ENCODE measurements at places on chromosomes 2 and 18.

- DNase-seq = no peak
Measured at GRCh38 chr2:50346629-50347357, 685.1 kb downstream of the NRXN1 start.

DNA sequence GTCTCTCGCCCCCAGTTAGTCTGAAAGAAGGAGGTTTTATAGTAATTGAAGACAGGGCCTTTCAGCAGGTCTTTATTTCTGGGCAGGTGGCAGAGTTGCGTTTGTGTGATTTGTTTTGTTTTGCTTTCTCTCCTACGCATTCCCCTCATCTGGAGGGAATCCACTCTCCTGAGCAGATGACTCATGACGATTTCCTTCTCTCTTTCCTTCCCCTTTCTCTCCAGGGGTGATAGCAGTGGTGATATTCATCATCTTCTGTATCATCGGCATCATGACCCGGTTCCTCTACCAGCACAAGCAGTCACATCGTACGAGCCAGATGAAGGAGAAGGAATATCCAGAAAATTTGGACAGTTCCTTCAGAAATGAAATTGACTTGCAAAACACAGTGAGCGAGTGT is 888.8 kb downstream of the CNTNAP5 start:
- no peak for DNase-seq

- DNase-seq = no peak
Measured at GRCh38 chr18:62331581-62332356, 6.7 kb downstream of the TNFRSF11A start.

DNA sequence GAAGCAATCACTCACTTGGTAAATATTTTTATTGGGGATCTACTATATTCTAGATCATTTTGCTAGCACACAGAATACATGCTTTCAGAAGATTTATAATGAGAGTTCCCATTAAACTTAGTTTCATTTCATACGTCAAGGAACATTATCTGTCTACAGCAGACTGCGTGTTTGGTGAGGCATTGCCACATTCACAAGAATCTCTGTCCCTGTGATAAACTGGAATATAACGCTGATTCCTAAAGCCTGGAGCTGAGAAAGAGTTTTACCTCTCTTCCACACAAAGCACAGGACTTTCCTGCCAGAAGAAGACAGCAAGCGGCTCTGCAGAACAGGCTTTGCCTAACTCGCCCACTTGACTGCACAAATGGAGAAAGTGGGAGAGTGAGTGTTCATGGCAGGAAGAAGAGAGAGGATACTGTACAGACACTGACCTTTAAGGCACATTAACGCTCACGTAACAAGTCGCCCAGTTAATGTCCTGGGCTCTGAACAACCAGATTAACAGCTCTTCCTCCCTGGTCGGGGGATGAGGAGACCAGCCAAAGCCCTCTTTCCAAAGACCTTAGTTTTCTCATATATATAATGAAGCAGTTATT is 356.2 kb downstream of the GPD2 start:
- no peak for DNase-seq

DNA sequence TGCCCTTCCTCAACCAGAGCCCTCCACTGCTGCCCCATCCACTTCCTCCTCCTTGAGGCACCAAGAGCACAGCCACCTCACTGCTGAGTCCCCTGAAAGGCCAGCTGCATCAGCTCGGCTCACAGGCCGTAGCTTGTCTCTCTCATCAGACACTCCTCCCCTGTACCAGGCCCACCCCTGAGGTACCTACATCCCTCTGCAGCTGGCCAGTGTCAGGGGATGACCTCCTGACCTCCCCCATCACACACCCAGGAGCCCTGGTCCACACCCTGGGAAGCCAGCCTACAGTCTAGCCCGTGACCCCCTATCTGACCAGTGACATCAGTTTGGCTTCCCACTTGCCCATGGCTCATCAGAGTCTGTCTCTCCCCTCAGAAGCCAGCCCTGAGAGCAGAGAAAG is 205.6 kb downstream of the TNS1 start:
- no peak for DNase-seq

DNA sequence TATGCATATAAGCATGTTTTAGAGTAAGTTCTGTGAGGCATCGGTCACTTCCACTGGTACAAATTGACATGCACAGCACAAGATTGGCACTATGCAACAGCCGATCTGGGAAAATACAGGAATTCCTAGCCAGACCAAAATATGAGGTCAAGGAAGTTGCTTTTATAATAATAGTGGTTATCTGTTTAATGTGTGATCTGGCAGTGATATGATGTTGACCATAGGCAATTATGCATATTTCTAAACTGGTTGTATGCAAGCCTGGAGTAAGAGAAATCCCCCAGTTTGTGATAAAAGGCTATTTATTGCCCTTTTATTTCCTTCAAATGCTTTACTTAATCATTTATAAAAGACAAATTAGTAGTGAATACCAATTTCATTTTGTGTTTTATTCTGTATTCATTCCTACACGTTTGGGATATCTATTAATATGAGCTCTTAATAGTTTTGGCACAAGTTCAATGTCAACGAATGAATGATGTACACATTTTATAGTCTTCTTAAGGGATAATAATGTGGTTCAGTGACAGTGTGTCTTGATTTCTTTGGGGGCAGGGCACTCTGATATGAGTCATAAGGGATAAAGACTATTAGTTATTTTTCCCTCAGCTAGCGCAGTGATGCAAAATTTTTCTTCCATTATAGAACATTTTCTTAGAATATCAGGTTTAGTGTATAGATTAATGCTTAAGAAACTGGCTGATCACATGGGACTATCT is 34.7 kb upstream of the ZEB2 start:
- no peak for DNase-seq

DNA sequence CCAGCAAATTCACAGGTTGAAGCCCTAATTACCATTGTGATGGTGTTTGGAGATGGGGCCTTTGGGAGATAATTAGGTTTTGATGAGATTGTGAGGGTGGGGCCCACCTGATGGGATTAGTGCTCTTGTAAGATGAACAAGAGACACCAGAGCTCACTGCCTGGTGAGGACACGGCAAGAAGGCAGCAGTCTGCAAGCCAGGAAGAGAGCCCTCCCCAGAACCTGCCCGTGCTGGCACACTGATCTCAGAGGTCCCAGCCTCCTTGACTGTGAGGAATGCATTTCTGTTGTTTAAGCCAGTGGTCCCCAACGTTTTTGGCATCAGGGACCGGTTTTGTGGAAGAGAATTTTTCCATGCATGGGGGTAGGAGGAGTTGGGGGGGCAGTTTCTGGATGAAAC is 240.7 kb downstream of the KLHL29 start:
- DNase-seq = no peak
